Activated CD8-positive, alpha-beta memory T cell treated with anti-CD3 and anti-CD28 coated beads for 4 hours (primary cell): ENCODE measurements at places on chromosomes 5 and 9.
A peak's percentile ranks its signal among the peaks of the same experiment; 100 is the strongest.

DNA sequence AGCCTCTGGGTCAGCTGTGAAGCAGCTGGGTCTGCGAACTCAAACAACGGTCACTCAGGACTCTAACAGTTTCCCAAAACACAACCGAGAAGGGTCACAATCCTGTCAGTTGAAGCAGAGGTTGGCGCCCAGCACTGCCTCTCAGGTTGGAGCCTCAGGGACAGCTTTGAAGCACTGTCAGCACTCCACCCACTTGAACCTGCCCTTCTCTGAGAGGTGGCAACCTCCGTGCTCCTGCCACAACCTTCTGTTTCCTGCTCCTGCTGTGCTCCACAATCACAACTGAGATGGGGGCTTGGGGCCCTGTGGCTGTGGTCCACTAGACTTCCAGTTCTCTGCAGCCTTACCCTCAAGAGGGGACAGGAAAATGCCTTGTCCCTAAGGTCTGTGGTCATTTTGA, 21.7 kb upstream of the LCP2 start:
- DNase-seq: no peak

DNA sequence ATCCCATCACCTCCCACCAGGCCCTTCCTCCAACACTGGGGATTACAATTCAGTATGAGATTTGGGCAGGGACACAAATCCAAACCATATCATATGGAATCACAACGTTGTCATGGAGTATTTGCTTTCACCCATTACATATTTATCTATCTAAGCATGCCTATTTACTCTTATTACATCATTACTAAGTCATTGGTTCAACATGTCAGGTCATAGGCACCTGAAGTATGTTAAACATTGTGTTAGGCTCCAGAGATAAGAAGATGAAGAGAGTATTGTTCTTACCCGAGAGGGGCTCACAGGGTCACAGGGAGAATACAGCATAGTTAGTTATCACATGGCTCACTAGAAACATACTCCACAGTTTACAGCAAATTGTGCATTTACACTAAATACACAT, 150.5 kb downstream of the TMEM161B start:
- no peak for DNase-seq

- DNase-seq: no peak
Measured at GRCh38 chr9:120153258-120153657, 426.7 kb downstream of the CDK5RAP2 start.

DNA sequence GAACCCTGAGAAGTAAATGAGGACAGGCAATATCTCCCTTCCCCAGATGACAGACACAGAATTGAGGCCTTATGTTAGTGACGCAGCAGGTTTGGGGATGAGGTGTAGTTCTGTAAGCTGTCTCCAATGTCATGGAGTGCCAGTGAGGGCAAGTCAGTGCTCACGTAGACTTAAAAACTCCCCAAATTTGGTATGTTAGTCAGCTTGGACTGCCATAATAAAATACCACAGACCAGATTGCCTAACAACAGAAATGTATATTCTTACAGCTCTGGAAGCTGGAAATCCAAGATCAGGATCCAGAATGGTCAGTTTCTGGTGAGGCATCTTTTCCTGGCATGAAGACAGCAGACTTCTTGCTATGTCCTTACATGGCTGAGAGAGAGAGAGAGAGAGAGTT, 14.9 kb downstream of the FOXI1 start:
- no peak for DNase-seq

GRCh38 chr5:142078221-142078620, 30.4 kb upstream of the NDFIP1 start:
- no peak for DNase-seq

- no peak for DNase-seq
Measured at GRCh38 chr5:166166071-166166470, 2125.4 kb upstream of the WWC1 start.

- no peak for DNase-seq
Measured at GRCh38 chr9:96113032-96113431, 188.9 kb downstream of the HSD17B3 start.

- peak; percentile 46 for DNase-seq
Measured at GRCh38 chr5:109688970-109689739, 572 bp upstream of the MAN2A1 start.

GRCh38 chr9:133155156-133155555, 8.6 kb downstream of the GBGT1 start:
- DNase-seq: no peak

DNA sequence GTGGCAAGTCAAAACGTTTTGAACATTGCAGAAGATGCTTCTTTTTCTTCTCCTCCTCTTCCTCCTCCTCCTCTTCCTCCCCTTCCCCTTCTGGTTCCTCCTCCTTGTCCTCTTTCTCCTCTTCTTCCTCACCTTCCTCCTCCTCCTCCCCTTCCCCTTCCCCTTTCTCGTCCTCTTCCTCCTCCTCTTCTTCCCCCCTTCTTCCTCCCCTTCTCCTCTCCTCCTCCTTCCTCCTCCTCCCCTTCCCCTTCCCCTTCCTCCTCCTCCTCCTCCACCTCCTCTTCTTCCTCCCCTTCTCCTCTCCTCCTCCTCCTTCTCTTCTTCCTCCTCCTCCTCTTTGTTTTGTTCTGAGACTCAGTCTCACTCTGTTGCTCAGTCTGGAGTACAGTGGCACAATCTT, 167.0 kb upstream of the SV2C start:
- DNase-seq: no peak

GRCh38 chr9:93807166-93808074, 147.7 kb downstream of the BARX1 start:
- DNase-seq: no peak

DNA sequence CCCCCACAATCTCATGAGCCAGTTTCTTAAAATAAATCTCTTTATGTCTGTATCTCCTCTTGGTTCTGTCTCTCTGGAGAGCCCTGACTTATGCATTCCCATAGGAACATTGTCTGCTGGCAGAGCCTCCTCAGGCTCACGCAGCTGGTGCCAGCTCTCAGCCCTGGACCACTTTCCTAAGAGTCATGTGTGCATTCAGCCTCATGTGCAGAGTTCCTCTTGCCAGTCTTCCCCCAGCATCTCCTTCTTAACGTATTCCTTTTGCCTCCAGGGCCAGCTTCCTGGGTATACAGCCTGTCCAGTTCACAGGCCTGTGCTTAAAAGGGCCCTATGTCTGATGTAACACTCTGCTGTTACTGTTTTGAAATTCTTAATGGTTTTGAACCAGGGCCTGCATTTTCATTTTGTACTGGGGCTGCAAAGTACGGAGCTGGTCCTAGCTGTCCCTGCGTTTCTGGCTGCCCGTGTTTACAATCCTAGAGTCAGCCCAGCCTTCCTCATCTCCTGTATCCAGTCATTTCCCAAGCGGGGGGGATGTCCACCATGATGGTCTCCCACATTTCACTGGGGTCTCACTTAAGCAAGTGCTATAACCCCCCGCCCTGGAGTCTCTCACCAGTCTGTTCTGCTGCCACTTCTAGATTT, 18.1 kb downstream of the ANKRD33B start:
- no peak for DNase-seq

GRCh38 chr9:98226516-98226915, 28.9 kb downstream of the TBC1D2 start:
- no peak for DNase-seq

GRCh38 chr9:110029429-110029955, 178.5 kb downstream of the C9orf152 start:
- DNase-seq: no peak

GRCh38 chr9:79360387-79361347, 211.1 kb upstream of the TLE4 start:
- no peak for DNase-seq

- DNase-seq: no peak
Measured at GRCh38 chr9:91790917-91791316, 159.1 kb downstream of the ROR2 start.

GRCh38 chr9:108278341-108278740, 577.4 kb downstream of the ACTL7B start:
- DNase-seq: no peak

GRCh38 chr5:35466746-35467145, 150.9 kb upstream of the SPEF2 start:
- no peak for DNase-seq

GRCh38 chr5:169094586-169095409, 206.1 kb downstream of the SLIT3 start:
- no peak for DNase-seq

GRCh38 chr5:99054972-99055371, 126.2 kb upstream of the CHD1 start:
- no peak for DNase-seq

GRCh38 chr5:75522025-75522424, 10.3 kb downstream of the POLK start:
- no peak for DNase-seq

DNA sequence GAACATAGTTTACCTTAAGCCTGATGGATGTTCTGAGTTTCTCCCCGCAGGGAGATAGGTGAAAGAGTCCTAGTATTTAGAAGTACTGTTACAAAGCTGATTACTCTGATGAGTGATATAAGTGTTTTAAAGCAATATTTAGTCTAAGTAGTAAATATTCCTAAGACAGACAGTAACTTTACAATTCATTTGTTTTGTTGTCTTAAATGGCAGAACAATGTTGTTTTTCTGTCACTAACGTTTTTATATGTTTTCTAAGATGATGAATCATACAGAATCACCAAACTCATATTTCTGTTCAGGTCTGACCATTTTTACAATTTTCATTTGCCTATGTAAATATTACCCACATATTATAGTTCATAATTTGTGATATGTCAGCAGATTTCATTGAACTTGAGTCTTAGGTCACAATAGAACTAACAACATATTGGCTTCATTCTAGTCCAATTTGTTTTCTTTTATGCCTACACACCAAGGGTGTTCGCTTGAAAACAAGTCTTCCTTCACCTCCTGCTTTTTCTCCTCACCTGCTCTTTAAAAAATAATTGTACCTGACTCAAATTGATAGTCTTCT, 30.6 kb downstream of the MAP3K1 start:
- no peak for DNase-seq

DNA sequence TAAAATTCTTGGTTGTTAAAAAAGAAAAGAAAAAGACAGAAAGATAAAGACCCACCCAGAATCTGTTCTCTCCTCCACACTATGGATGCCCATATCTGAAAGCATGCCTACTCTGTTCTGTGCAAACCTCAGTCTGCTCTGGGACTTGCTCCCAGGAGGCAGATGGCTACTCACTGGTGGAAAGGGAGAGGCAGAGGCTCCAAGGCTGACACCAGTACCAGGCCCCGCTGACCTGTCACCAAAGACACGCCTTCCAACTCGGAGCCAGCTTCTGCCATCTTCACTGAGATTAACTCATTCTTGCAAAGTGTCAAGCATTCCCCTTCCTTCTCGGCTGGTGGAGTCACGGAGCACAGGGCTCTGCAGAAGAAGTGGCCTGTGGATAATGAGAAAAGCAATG, 21.6 kb downstream of the SH3TC2 start:
- DNase-seq: no peak

DNA sequence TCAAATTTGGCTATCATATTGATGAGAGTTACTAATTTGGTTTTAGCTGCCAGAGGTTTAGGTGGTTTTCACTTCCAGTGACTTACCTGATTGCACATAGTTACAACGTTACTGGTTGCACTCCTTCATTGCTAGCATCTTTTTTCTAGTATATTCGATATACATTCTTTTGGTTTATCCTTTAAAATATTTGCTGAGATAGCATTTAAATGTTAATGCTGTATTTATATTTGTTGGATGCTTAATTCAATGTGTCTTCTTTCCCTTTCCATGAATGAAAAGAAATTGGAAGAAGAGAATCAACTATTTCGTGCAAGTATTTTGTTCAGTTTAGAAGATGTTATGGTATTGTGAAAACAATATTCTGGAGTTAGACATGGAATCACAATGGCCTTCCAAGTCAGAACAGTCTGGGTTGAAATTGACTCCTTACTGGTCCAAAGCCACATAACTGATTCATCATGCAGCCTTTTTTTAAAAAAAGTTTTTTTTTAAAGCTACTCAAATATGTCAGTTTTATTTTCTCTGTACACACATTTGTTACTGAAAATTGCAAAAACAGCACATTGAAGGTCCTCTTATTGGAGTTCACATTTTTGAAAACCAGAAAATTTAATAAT, 2.2 kb downstream of the SPIN1 start:
- no peak for DNase-seq

DNA sequence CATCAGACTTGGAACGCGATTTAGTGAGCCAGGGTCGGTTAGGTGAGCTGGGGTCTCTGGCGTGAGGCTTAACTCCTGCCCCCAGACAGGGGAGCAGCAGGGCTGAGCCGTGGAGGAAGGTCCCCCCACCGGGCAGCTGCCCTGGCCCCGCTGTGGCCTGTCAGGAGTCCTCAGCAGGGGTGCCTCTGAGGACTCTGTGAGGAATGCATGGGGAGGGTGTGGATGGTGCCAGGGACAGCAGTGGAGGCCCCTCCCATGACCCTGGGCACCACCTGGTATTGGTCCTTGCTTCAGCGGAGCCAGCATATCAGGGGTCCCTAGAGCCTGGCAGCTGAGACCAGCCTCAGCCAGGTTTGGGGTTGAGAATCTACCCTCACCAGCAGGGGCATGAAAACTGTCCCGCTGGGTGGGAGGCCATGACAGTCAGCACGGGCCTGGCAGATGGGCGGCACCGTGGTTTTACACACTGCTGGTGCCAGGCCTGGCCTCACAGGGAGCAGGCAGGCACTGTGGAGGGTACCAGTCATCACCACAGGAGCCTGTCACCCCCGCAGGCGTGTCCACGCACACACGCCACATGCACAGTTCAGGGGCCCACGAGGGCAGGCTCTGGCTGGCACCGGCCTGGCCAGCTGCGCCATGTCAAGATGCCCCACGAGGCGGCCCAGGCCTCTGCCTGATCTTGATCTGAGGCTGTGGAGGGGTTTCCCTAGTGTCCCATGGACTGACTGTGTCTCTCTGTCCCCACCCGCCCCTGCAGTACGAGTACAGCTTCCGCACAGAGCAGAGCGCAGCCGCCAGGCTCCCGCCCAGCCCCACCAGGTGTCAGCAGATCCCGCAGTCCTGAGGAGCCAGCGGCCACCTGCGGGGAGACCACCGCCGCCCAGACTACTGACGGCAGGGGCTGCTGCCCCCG, 111.1 kb upstream of the LMX1B start:
- no peak for DNase-seq

DNA sequence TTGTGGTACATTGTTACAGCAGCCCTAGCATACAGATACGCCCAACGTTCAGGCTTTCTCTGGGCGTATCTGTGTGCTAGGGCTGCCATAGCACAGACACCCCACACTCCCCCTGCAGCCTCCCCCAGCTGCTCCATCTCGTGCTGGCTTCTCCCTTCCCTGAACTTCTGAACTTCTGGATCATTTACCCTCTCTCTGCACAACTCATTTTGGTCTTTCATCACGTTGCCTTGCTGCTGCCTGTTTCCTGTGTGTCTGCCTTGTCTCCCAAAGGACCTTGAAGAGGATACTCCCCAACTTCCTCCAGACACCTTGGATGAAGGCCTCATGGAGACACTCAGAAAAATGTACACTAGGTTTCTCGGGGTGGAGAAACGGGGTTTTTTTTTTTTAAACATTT, 37.3 kb downstream of the SLIT3 start:
- DNase-seq: no peak

DNA sequence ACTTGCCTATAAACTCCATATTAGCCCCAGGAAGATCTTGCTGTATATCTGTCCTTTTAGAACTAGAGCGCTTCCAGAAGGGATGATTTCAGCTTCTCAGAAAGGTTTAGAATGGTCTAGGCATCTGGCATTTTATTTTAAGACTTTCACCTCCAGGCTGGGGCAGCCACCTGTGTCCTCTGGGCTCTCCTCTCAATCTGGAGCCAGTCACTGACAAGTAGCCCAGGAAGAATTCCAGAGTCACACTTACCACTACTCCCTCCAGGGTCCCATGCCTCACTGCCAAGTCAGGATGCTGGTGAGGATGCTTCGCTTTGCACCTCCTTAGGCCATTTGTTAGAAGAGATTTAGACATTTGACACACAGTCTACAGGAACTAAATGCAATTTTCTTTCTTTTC, 20.8 kb downstream of the B4GALT1 start:
- no peak for DNase-seq
